NCI-H2227 treated with DMSO at 0.1 percent for 48 hours (cell line): ENCODE measurements at places on chromosomes 5 and 9.

GRCh38 chr5:175159956-175160355, 284.0 kb downstream of the DRD1 start:
- DNase-seq = no peak

GRCh38 chr9:128728298-128728697, 4.4 kb upstream of the ZDHHC12 start:
- DNase-seq = no peak

- no peak for DNase-seq
Measured at GRCh38 chr5:34767180-34767579, 71.8 kb upstream of the TTC23L start.

DNA sequence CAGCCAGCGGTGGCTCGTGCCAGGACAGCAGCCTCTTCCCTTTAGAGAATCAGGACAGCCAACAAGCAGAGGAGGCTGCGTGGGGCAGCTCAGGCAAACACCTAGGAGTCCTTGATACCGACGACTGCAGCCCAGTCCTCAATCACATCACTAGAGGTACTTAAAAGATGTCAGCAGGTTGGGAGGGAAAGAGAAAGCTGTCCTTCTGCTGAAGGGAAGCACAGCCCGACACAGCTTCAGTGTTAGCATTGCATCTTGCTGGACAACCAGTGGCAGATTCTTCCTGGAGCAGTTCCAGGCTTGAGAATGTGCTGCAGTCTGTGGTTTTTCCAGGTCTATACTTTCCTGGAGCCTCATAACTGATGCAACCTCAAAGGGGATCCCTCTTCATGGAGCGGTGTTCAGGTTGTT, 230.5 kb downstream of the SYK start:
- no peak for DNase-seq

DNA sequence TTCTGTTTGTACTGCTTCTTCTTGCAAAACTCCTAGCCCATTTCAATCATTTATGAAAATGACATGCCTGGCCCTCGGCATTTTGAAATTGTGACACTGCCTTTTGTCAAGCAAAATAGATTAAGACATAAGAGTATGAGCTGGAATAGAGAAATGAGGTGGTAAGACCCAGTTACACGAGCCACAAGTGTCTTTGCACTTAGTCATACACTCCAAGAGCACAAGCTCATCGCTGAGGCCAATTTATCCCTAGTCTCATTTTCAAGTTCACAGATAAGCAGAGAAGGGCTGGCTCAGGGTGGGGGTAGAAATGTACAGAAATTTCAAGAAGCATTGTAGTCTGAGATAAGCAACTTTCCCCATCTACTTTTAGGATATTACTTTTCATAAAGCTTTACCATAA, 40.6 kb upstream of the MAP1B start:
- no peak for DNase-seq

DNA sequence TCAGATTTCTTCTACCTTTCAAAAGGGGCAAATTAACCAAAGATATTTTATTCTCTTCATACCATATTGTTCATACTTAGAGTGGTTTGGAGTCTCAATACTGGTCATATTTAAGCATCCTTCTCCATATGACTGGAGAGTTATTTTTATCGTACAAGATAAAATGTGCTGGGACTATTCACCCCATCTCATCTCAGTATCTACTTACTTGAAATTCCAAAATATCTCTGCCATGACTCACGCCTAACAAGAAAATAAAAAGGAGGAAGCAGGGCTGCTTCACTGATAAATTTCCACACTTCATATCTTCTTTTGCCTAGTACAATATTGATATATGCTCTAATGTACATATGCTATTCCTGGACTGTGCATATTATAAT, 277.9 kb upstream of the CDH9 start:
- DNase-seq = no peak

DNA sequence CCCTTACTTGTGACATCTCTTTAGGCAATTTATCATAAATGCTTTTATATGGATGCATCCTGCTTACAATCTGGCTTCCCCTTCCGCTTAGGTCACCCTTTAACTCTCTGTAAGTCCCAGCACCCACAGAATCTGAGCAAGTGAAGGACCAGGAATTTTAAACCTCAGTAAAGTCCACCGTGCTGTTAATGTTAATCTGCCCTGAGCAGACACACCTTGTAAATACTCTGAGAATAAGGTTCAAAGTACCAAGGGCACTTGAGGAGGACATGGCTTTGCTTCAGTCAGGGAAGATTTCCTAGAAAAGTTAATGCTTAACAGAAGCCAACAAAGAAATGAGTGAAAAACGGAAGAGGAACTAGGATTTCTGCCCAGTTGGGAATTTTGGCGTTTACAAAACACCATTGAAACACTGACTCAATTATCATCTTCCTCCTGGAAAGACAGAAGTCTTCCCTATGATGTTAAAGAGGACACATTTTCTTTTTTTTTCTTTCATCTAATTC, 26.4 kb upstream of the TTC39B start:
- no peak for DNase-seq
